ENCODE measurements at places on chromosomes 1 and 21.

GRCh38 chr1:108813326-108813725, 43.6 kb downstream of the AKNAD1 start:
- DNase-seq: no peak

DNA sequence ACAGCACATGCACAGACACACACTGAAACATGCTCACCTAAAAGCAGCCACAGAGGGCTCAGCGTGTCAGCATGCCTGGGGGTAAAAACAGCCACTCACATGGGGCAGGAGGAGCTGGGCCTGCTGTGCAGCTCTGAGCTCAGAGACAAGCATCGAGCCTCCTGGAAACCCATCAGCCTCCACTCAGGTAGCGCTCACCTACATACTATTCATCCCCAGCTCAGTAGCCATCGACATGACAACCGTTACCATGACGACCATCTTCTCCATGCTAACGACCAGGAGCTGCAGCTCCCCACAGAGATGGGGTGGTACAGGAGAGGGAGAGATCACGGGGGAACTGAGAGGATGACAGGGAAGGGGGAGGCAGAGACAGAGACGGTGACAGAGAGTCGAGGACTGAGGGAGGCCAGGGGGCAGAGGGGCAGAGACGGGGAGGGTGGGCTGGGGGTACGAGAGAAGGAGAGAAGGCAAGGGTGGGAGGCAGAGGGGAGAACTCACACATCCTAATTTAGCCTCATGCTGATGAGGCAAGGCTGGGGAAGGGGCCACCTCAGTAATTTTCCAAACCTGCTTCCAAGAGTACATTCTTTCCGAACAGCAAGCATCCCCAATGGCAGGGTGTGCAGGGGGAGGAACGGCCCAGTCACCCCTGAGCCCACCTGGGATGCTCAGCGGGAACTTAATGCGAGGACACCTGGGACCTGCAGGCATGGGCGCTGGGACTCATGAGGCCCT, 28.4 kb downstream of the SDC3 start:
- DNase-seq: no peak

DNA sequence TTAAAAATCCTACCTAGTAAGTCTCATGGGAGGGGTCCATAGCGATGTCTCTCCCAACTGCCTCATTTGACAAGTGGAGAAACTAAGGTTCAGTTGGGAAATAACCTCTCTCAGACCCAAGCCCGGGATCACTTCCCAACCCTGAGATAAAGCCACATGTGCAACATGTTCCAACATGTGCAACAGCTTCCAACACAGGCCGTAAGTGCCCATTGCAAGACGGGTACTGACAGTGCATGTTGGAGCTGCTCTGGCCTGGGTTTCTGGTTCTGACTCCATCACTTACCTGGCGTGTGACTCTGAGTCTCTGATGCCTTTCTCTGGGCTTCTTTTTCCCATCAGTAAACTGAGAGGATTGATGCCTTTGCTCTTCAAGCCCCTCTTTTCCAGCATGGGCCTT, 38.0 kb upstream of the FOXO6 start:
- DNase-seq: no peak

DNA sequence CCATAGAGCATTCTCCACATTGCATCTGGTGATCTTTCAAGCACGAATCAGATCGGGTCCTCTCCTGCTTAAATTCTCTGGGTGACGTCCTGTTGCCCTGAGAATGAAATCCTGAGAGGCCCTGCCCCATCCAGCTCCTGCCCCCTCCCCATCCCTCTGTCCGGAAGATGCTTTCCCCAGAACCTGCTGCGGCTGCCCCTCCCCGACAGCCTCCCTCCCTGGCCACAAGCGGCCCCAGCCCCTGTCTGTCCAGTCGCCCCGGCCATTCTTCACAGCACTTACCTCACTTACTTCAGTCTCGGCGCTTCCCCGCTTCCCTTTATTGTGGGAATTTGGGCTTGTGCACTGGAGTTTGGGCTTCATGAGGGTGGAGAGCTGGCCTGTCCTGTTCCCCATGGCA, 40.3 kb downstream of the TAS1R2 start:
- no peak for DNase-seq

DNA sequence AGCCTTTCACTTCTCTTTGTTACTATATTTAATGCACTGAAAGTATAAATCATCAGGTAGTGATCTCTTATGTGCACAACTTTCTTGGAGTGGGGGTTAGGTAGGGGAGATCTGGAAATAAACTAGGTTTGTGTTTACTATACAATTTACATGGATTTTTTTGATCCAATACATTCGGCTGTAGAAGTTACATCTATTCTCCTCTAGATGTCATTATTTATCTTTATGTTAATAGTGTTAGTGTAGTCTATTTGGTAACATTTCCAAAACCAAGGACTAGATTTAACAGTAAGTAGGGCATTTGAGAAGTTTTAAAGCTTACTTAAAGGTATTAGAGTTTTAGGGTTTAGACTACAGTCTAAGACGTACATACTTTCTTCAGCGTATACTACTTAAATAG, 5.4 kb downstream of the VPS45 start:
- DNase-seq: no peak

DNA sequence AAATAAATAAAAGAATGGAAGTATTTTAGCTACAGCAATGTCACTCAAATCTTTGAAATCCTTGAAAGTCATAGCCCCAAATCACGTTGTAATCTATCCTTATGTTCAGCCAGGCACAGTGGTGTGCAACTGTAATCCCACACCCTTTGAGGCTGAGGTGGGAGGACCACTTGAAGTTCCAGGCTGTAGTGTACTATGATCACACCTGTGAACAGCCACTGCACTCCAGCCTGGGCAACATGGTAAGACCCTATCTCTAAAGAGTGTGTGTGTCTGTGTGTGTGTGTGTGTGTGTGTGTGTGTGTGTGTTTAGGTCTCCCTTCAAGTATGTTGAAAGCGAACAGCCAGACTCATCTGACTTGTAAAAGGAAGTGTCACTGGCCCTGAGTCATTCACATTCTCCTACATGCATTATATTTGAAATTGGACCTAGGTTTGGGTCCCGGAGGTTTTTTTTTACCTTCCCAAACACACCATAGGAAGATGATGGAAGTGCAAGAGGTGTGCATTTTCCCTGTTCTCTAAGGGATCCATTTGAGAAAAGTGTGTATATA, 50.1 kb downstream of the ZNF281 start:
- no peak for DNase-seq

DNA sequence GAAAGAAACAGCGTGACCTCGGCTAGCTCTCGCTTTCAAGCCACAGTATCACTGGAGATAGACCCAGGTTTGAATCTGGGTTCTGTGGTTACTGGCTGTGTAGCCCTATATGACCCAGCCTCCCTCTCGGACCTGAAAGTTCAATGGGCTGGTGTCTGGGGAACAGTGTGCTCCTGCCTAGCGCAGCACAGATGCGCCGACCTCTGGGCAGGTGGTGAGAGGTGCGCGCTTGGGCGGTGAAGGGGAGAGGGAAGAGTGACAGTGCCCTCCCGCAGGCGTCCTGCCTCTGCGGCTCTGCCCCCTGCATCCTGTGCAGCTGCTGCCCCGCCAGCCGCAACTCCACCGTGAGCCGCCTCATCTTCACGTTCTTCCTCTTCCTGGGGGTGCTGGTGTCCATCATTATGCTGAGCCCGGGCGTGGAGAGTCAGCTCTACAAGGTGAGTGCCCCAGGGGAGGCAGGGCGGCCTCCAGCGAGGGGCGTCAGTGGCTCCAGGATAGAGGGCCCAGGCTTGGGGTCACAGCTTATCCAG, 10.5 kb downstream of the SERINC2 start:
- DNase-seq: no peak

GRCh38 chr1:106571109-106571508, 485.4 kb upstream of the PRMT6 start:
- DNase-seq: no peak

DNA sequence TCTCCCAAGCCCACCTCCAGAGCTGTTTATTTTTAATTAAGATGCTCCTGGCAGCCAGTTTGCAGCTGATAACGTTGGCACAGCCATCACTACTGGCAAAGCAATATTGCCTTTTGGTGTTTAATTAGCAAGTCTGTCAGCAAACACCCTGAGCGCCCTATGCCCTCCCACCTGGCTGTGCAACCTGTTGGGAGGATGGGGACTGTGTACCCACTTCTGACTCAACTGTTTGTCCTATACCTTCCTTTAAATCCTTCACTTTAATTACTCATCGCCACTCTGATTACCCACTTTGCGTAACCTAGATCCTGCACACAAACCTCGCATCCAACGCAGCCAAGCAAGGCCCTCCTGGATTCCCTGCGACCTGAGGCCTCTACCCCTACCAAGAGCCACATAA, 67.1 kb downstream of the BCAR3 start:
- DNase-seq: no peak

GRCh38 chr1:175818929-175819328, 75.5 kb upstream of the TNR start:
- DNase-seq: no peak

DNA sequence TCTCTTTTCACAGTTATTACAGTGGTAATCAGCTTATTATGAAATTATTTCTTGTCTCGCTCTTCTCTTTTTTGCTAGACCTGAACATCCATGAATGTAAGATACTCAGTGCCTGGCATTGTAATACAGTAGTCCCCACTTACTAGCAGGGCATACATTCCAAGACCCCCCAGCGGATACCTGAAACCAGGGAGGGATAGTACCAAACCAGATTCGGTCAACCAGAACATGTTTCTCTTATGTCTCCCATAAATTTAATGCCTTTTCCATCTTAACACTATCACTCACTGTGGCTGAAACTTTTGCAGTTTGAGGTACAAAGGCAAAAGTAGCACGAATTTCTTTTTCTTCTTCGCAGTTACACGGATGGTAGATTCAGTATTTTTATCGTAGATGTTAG, 24.6 kb upstream of the B3GALT2 start:
- DNase-seq: no peak

DNA sequence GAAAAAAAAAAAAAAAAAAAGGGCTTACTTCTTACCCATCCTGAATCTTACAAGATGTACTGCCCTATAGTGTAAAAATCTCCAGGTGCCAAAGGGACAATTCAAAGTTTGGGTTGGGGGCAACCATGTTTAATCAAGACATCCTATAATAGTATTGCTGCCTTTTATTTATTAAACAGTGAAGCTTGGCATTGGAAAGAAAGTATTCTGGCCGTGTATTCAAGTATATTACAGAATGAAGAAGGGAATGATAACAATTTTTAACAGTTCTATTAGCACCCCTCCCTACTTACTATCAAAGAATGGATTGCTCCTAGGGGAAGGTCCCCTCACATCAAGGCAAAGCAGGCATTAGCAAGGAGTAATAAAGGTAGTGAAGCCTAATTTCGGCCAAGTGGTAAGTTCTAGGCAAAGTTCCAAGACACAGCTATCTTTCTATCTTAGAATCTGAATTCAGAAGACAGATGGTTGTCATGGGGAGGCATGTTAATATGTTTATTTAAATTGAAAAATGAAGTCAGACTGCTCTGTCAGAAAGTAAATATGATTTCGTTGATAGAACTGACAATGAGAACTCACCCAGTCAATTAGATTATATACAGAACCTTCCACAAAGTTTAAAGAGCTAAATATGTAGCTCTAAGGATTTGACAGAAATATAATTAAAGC, 24.6 kb downstream of the ST7L start:
- DNase-seq: no peak

- DNase-seq: no peak
Observed at GRCh38 chr21:45302082-45303061, 14.7 kb upstream of the POFUT2 start.

DNA sequence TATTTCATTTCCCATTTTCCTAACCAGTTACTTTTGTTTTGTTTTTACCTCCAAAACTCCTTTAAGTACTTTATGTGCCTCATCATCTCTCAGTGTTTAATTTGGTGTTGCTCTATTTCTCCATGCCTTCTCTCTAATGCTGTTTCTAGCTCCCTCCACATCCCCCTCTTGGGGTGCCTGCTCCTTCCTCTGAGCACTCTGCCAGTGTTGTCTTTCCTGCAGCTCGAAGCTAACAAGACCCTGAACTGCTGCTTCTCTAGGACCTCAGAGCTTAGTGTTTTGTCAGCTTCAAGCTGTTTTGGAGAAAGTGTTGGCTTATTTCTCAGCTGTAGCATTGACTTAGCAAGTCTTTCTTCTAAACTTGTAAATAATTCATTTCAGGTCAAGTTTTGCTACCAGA, 290.6 kb downstream of the DPYD start:
- no peak for DNase-seq

- peak; percentile 58 for DNase-seq
Observed at GRCh38 chr1:201481761-201482493, 12.9 kb upstream of the PHLDA3 start.

GRCh38 chr1:211356723-211357407, 30.2 kb downstream of the TRAF5 start:
- peak; percentile 32 for DNase-seq

- DNase-seq: no peak
Observed at GRCh38 chr1:156063997-156064285, 3.0 kb downstream of the RAB25 start.

DNA sequence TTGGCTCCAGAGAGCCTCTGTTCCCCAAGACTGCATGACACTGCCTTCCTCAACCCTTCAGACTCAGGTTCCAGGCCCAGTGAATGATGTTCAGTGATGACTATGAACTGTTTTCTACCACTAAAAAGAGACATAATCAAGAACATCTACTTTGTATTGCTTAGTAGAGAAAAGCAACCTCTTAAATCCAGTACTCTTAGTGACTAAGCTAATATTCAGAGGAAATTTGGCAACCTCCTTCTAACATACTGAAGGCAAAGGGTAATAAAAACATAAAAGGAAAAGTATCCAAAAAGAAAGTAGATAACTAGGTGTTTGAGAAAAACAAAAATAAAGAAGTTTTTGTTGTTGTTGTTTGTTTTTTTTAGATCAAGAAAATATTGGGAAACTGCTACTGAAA, 153.3 kb upstream of the RUNX1 start:
- peak; percentile 57 for DNase-seq

DNA sequence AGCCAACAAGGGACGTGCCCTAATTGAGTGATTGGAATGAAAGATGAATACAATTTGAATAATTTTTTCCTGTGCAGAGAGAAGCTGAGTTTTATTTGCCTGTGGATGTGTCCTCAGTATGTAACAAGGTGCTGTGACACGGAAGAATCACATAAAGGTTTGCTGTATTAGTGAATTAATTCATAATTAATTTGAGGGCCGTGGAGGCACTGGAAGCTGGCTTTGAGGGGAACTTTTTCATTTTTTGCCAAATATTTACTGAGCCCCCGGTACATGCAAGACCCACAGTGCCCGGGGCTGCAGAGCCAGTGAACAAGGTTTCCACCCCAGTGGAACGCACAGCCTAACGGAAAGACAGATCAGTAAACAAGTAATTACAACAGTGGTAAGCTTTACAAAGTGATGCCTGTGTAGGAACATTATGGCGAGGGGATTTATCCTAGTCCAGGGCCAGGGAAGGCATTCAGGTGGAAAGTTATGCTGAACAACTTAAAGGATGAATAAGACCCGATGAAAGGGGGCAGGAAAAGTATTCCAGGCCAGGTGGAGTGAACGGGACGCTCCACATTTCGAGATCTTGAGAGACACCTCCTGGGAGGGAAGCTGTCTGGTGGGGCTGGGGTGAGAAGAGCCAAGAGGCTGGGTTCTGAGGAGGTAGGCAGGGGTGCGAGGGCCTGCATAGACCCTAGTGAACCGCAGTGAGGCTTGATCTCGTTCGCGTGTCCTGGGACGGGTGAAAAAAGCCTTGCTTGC, 773 bp upstream of the RCC2 start:
- no peak for DNase-seq

- no peak for DNase-seq
Observed at GRCh38 chr1:80542231-80542630, 1258.5 kb upstream of the ADGRL2 start.

Data from stromal cell of bone marrow (primary cell).